ENCODE measurements at places on chromosomes 5 and 9. TPM values are rescaled to one million over a fixed set of nuclear protein-coding genes. Genes with fewer than 3 reads are reported as not detected.

Gene PDLIM4
- polyA plus RNA-seq = 79.3 TPM

- no peaks in the 10 kb centered on the region for H3K27me3 ChIP-seq
- H3K36me3 ChIP-seq = peaks cover 3% of the 10 kb centered on the region
- H3K4me1 ChIP-seq = peaks cover 29% of the 10 kb centered on the region
- no peak overlapping the region for H3K4me3 ChIP-seq
- DNase-seq = no peak
These were observed 17.5 kb downstream of the ADAM19 start for GRCh38 chr5:157558041-157558595.

Gene BAAT
- polyA plus RNA-seq = 0.08 TPM

- no peaks in the 10 kb centered on the region for H3K36me3 ChIP-seq
- no peak overlapping the region for H3K4me3 ChIP-seq
- peak overlapping the region; percentile 66 for H3K27ac ChIP-seq
- no peak for DNase-seq
- no peaks in the 10 kb centered on the region for H3K27me3 ChIP-seq
These were observed 2.7 kb upstream of the ANP32B start for GRCh38 chr9:97980479-97980803.

DNA sequence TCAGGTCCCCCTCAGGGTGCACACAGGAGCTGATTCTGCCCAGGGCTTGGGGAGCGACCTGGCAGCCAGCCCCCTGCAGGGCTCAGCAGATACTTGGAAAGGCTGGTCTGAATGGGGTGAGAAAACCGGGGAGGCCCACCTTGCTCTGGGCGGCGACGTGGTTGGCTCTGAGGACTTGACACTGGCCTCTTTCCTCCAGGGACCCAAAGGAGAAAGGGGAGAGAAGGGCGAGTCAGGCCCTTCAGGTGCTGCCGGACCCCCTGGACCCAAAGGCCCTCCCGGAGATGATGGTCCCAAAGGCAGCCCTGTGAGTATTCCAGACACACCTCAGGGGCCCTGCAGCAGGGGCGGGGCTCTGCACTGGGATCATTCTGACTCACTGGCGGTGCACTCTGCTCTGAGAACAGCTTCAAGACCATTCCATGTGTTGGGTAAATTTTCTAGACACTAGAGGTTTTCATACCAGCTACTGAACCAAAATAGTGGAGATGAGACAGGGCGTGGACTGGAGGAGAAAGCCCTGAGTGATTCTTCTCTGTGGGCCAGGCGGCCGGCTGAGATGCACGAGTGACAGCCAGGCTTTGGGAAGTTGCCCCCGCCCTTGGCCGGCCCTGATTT, 65.9 kb upstream of the FCN2 start:
- H3K27me3 ChIP-seq = peaks cover 3% of the 10 kb centered on the region
- H3K4me3 ChIP-seq = no peak overlapping the region
- DNase-seq = no peak

- no peak for DNase-seq
- no peak overlapping the region for H3K27ac ChIP-seq
- no peak overlapping the region for H3K4me3 ChIP-seq
- H3K27me3 ChIP-seq = no peaks in the 10 kb centered on the region
These were observed 483.5 kb upstream of the CD180 start for GRCh38 chr5:67680099-67680498.

Gene LRRC19
- polyA plus RNA-seq = not detected

Gene PRR16
- polyA plus RNA-seq = 0.05 TPM

Gene ARID3C
- 0.05 TPM for polyA plus RNA-seq

DNA sequence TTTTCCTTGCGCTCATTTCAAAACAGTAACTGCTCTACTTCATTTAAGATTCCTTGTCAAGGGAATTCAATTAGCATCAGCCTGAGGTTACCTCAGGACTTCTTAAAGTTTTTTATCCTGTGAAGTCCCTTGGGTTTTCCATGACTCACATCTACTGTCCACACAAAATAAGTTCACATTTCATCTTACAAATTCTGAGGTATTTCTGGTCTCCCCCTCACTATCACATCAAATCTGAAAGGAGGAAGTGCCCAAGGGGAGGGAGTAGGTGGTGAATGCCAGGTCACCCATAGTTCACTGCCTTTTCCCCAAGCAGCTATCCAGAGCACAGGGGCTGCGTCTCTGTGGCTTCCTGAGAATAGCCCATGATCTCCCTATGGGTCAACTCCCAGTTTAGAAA, 227.1 kb upstream of the NREP start:
- H3K27me3 ChIP-seq = no peaks in the 10 kb centered on the region
- H3K27ac ChIP-seq = no peak overlapping the region
- no peaks in the 10 kb centered on the region for H3K36me3 ChIP-seq
- H3K4me1 ChIP-seq = peaks cover 17% of the 10 kb centered on the region

Gene PCDHB5
- 0.09 TPM for polyA plus RNA-seq

Gene RASEF
- polyA plus RNA-seq = 0.08 TPM

Gene CXXC5
- 1.0 TPM for polyA plus RNA-seq
